Activated T-helper 1 cell treated with anti-CD3 and anti-CD28 coated beads, Interleukin-2, amount 50 U/mL, for 16 hours (primary cell): ENCODE measurements at places on chromosomes 2 and 18.

- DNase-seq, result no peak
Measured at GRCh38 chr2:99928470-99929053, 213.8 kb downstream of the AFF3 start.

DNA sequence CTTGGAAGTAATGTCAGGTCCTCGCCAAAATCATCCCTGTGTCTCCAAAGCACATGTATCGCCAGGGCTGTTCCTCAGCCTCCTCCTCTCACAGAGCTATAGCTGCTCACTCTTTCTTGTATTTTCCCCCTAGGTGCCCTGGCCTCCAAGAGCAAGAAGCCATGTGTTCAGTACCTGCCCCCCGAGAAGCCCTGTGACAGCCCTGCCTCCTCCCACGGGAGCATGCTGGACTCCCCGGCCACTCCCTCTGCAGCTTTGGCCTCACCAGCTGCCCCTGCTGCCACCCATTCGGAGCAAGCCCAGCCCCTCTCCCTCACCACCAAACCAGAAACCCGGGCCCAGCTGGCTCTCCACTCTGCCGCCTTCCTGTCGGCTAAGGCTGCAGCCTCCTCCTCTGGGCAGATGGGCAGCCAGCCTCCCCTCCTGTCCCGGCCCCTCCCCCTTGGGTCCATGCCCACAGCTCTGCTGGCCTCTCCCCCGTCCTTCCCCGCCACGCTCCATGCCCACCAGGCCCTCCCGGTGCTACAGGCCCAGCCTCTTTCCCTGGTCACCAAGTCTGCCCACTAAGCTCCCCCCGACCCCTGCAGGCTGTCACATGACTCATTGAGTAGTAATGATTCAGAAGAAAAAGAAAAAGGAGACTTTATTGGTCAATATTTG, 18.8 kb downstream of the TGOLN2 start:
- no peak for DNase-seq

GRCh38 chr2:152354069-152354755, 19.2 kb downstream of the FMNL2 start:
- no peak for DNase-seq

DNA sequence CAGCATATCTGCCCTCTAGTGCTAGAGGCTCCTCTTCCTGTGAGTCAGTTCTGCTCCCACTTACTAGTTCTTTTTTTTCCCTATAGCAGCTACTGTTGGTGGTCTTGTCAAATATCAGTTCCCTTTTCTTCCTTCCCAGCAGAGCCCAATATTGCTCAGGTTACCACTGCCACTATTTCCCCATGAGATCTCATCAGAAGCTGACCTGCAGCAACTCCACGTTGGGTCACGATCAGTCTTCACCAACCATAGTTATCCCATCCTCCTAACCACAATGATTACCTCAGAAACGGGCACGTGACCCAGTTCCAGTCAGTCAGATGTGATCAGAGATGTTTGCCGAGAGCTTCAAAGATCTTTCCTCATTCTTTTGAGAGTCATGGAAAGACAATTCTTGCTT, 59.7 kb upstream of the CAPN13 start:
- no peak for DNase-seq

GRCh38 chr18:35112696-35113095, 71.5 kb downstream of the MAPRE2 start:
- DNase-seq, result no peak

GRCh38 chr2:68274022-68274421, 21.7 kb upstream of the PPP3R1 start:
- no peak for DNase-seq

DNA sequence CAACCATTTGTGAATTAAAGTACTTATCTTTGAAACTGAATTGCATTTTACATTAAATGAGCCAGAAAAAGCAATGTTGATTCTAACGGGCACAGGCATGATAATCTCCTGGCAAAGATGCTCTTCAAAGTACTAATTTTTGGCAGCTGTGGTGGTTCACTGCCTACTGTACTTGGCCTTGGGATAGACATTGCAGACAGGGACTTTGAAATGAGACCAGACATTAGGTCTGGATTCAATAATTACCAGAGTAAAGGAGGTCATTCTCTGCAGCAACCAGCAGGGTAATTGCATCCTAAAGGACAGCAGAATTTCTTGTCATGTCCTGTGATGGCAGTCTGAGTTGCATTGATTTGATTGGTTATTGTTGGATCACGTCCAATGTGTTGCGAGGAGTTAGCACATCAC, 986.5 kb downstream of the TDRD15 start:
- no peak for DNase-seq

DNA sequence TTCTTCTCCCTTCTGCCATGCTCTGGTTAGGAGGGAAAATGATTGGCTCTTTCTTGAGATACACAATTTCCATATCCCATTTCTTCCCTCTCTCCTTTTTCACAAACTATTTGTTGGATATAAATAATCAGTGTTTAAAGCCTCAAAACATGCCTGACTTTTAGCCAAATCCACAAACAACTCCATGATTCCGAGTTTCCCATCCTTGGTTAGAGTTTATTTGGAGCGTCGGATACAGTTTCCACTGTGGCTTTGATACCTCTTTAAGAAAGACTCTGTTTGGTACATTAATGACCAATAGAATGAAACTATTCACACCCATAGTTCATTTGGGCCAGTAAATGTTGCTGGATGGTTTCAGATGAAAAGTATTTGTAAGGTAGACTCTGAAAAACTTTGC, 5.9 kb upstream of the FHL2 start:
- DNase-seq, result no peak

DNA sequence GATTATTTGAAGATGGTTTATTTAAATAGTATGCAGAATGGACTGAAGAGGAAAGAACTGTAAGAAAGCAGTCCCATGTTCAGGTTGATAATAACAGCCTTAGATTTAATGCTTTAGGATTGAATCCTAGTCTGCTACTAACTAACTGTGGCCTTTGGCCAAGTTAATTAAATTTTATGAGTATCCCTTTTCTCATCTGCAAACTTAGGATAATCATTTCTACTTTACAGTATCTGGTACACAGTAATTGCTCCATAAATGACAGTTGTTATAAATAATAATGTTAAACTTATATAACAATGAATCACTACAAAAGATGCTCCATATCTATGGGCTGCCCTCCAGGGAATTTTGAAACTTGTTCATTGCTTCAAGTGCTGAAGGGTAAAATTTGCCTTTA, 41.0 kb downstream of the FAP start:
- DNase-seq, result no peak

DNA sequence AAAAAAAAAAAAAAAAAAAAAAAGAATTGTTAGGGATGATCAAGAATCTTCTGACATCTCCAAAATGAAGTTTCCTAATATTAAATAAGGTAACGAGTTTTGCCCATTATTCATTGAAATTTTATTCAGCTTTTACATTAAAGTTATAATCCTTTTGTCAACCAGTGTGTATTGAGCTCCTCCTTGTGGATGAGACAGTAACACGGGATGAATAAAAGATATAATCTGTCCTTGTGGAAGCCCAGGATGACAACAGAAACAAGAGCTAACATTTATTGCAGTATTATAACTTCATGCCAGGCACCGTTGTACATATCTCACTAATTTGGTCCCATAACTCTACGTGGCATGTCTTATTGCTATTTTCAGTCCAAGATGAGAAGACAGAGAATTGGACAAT, 33.4 kb upstream of the SERPINB7 start:
- DNase-seq, result no peak

- no peak for DNase-seq
Measured at GRCh38 chr2:7788736-7789135, 871.5 kb downstream of the RNF144A start.

GRCh38 chr2:187224989-187225388, 223.1 kb downstream of the CALCRL start:
- no peak for DNase-seq

- no peak for DNase-seq
Measured at GRCh38 chr2:197869501-197870111, 65.2 kb downstream of the PLCL1 start.

DNA sequence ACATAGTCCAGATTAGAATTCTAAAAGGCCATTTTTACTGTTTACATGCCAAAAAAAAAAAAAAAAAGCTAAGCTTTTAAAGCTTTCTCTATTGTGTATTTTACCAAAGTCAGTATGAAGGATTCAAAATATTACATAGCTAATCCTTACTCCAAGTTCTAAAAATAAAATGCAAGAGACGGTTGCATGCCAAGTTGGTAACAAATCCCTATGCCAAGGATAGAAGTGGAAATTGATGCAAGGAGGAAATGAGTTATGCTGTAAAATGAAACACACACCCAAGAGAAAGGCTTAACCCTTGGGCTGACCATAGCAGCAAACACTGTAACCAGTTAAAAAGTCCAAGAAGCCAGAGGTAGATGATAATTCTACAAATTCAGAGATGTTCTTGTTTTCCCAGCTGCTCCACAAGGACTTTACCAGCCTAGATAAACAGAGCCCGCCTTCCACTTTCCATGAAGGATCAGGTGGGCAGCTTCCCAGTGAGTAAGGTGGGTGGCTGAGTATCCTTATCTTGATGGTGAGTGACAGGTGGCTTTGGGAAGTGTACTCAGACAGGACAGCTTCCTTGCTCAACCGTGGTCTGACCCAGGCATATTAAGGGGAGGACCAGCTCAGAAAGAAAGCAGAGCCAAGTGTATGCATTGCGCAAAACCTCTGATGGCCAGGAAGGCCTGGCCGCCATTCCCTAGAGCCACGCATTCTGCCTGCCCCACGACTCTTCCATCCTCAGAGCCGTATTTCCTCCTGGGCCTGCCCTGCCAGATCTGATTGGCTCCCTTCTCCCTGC, 34.4 kb downstream of the ATP8B1 start:
- DNase-seq, result no peak

DNA sequence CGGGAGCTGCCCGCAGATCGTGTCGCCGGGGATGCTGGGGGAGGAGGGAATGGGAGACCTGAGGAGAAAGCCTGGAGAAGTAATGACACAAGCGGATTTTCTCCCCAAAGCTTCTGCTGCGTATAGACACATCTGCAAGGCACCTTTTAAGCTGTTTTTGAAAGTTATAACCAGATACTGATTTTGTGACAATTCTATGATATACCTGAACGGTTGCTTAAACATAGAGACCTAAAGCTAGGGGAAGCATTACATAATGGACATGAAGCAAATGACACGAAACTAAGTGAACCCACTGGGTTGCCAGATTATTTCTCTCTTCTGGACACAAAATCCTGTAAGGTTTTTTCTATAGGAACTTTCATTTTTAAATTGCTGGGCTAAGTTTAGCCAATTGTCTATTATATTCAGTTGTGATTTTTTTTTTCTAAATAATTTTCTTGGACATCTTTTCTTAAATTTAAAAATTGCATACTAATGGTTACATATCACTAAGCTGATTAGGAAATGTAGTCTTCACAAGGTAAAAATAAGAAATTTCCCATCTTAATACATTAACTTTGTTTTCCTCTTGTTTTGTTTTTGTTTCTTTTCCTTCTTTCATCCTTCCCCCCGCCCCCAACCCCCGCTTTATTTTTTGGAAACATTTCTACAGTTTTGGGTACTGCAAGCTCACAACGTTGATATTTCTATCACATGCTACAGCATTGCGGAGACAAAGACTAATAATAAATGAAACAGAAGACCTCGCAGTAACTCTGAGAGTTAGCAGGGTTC, 1.3 kb downstream of the OSBPL6 start:
- no peak for DNase-seq

- no peak for DNase-seq
Measured at GRCh38 chr18:11066038-11066437, 83.3 kb downstream of the PIEZO2 start.

DNA sequence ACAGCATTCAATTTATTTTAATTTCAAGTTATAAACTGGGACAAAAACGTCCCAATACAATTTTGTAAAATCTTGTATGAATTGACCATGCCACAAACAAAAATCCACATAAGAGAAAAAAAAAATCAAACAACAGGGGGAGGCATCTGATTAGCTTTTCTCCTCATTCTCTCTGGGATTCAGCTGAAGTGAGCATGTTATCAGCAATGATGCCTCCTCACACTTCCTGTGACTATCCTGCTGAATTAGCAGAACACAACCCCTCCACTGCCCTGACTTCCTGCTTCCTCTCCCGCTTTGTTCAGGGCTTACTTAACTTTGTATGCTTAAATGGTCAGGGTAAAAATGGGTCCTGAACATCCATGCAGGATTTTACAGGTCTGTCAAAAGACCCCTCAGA, 132.2 kb upstream of the ITGB6 start:
- DNase-seq, result no peak

- DNase-seq, result no peak
Measured at GRCh38 chr18:40055262-40055661, 1899.8 kb upstream of the PIK3C3 start.

DNA sequence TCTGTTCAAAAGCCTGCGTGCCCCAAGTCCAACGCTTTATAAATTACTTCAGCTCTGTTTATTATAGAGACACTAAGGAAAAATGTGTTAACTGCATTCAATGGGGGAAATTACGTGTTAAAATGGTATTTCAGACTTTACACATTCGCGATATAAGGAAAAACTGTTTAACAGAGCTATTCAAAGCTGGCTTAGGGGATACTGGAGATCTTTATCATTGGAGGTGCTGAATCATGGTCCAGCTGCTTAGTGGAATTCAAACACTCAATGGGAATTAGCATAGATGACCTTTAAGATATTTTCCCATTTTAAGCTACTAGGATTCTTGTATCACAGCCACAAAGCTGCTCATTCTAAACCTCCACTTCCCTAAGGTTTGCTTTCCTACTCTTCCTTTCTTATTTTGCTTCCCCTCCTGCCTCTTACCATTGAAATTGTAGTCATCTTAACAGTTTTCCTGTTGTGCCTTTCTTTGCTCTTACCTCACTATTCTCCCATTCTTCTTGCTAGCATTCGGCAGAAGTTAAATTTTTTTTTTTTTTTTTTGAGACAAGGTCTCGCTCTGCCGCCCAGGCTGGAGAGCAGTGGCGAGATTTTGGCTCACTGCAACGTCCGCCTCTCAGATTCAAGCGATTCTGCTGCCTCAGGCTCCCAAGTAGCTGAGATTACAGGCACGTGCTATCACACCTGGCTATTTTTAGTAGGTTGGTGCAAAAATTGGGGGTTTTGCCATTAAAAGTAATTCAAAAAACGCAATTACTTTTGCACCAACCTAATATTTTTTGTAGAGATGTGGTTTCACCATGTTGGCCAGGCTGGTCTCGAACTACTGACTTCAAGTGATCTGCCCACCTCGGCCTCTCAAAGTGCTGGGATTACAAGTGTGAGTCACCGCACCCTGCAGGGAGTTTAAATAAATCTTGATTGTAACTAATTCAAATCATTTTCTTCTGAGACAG, 6.5 kb downstream of the SULT6B1 start:
- DNase-seq, result no peak

GRCh38 chr2:85957256-85957655, 68.5 kb upstream of the ST3GAL5 start:
- no peak for DNase-seq

DNA sequence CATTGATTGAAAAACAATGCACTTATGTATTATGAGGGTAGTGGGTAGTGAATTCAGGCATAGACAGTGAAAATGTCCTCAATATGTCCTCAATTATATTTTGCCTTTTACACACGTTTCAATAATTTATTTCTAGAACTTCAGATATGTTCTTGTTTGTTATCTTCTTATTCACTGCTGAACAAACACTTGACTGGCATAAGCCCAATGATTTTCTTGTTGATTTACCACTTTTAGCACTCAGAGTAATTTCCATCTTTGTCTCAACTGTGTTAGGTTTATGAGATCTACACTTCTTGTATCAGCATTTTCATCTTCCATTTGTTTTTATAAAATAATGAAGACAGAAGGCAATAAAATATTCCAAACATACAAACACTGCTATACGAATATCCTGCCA, 61.8 kb upstream of the DCC start:
- no peak for DNase-seq
